ENCODE measurements at places on chromosomes 1 and 21.

DNA sequence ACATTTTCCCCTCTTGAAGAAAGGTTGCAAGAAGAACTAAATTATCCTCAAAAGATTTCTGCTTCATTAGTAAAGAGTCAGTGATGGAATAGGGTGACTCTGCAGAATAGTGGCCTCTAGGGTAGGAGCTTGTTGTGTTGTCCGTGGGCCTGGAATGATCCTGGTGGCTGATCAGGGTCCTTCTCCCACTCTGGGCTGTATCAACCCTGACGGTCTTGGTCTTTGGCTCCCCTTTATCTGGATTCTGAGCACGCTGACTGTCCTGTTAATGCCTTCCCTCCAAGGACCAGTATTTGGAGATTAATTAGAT lies 36.9 kb upstream of the SRRM1 start:
- no peak for DNase-seq

- DNase-seq, result no peak
Observed at GRCh38 chr1:19405761-19406487, 79.4 kb downstream of the CAPZB start.

DNA sequence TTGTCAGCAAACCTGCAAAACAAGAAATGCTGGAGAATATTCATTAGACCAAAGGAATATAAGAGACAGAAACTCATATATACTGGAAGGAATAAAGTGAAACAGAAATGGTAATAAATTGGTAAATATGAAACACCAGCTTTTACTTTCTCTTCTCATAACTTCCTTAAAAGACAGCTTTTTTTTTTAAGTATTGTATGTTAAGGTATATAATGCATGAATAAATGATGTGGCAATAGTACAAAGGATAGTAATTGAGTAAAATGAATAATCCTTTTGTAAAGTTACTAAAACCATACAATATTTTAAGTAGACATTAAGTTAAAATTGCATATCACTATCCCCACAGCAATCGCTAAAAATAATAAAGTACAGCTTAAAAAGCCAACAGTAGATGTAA lies 64.8 kb downstream of the TRIM33 start:
- DNase-seq, result no peak

DNA sequence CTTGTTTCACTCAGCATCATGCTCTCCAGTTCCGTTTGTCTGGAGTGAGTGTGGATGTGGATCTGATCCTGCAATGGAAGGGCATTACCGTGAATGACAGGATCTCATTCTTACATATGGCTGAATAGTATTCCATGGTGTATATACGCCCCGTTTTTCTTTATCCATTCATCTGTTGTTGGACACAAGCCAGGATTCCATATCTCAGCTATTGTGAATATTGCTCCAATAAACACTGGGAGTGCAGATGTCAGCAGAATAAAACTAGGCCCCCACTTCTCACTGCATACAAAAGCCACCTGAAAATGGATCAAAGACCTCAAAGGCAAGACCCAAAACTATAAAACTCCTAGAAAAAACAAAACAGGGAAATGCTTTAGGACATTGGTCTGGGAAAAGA lies 120.3 kb upstream of the TMPRSS2 start:
- DNase-seq, result no peak

- no peak for DNase-seq
Observed at GRCh38 chr1:226762988-226763904, 24.2 kb upstream of the ITPKB start.

- peak; percentile 87 for DNase-seq
Observed at GRCh38 chr1:150234566-150235293, 1.2 kb downstream of the ANP32E start.

GRCh38 chr1:55869065-55869464 lies 653.9 kb upstream of the USP24 start:
- no peak for DNase-seq

GRCh38 chr1:25204797-25205480 lies 27.4 kb downstream of the SYF2 start:
- peak; percentile 47 for DNase-seq

- no peak for DNase-seq
Observed at GRCh38 chr1:180264595-180264994, 34.5 kb downstream of the LHX4 start.

GRCh38 chr1:235745503-235746136 lies 96.0 kb upstream of the GNG4 start:
- DNase-seq, result no peak

DNA sequence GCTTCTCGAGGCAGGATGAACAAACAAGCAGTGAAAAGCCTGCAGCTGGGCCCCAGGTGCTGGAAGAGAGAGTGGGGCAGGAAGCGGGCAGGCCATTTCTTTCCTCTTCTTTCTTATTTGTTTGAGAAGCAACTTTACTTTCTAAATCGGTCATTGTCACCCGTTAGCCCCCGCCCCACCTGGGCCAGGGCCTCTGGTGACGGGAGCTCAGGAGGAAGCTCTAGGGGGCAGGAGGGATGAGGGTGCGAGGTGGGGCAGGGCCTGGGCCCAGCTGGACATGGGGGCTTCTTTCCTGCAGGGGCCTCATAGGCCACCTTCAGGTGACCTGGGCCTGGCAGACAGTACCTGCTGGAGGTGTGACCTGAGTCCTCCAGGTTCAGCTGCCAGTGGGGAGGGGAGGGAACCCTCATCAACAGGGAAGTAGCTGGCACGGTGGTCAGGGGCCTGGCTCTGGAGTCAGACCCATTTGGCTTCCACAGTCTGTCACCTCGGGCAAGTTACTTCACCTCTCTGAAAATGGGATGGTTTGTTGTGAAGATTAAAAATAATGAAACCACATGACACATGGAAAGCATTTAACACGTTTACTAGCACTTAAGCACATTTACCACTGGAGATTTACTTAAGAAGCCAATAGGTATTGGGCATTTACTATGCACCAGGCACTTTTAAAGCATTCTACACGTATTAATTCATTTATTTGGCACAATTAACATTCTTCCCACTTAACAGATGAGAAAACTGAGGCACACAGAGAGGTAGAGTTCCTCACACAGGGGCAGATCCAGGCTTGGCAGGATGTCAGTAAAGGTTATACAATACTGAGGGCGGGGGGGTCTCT lies 54.1 kb upstream of the ID3 start:
- peak; percentile 41 for DNase-seq

GRCh38 chr21:28799926-28800325 lies 192.8 kb downstream of the LTN1 start:
- DNase-seq, result no peak

- no peak for DNase-seq
Observed at GRCh38 chr1:85504417-85504816, 39.5 kb upstream of the DDAH1 start.

DNA sequence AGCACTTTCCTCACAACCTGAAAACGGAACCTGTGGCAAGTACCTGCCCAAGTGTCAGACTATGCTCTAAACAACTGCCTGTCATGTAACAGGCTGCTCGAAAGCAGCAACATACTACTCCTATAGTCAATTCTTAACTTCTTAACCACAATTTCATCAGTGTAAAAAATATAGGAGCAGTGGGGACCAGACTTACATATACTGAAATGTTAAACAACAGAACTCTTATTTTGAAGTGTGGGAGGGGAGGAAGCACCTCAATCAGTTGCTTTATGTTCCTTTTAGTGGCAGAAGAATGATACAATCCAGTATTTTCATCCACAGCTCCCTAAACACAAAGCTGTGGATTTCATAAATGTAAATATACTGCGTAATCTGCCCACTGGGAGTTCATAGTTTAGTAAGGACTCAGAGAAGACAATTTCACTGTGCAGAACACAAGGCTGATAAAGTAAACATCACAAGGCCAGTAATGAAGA lies 44.2 kb downstream of the WLS start:
- DNase-seq, result no peak

- DNase-seq, result no peak
Observed at GRCh38 chr1:246632281-246633168, 66.3 kb downstream of the CNST start.

GRCh38 chr1:169468982-169469381 lies 16.8 kb downstream of the SLC19A2 start:
- DNase-seq, result no peak

GRCh38 chr1:227942021-227942715 lies 5.6 kb downstream of the WNT9A start:
- DNase-seq, result no peak

DNA sequence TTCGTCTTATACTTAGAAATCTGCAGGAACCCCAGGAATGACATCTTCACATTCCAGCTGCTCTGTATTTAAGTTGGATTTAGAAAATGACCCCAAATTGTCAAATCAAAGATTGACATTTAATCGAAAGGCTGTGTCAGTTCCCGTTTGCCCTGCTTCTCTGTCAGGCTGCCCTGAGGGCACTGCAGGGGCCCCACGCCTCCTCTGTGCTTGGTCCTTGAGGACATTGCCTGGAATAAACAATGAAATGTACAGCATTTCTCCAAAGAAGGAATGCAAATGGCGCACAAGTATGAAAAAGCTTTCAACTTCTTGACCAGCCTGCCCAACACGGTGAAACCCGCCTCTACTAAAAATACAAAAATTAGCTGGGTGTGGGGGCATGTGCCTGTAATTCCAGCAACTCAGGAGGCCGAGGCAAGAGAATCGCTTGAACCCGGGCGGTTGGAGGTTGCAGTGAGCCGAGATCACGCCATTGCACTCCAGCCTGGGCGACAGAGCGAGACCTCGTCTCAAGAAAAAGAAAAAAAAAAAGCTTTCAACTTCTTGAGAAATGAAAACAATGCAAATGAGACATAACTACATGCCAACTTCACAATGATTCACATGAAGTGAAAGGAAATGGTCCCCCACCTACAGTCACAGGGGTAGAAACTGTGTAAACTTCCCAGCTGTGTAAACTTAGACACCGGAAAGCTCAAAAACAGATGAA lies 3.0 kb downstream of the TMPRSS3 start:
- peak; percentile 57 for DNase-seq

All from CD4-positive, alpha-beta T cell treated with Interleukin-2 at 100 ng/mL for 4 hours (primary cell).